NCI-H1092 (cell line): ENCODE measurements at places on chromosomes 2 and 18.

DNA sequence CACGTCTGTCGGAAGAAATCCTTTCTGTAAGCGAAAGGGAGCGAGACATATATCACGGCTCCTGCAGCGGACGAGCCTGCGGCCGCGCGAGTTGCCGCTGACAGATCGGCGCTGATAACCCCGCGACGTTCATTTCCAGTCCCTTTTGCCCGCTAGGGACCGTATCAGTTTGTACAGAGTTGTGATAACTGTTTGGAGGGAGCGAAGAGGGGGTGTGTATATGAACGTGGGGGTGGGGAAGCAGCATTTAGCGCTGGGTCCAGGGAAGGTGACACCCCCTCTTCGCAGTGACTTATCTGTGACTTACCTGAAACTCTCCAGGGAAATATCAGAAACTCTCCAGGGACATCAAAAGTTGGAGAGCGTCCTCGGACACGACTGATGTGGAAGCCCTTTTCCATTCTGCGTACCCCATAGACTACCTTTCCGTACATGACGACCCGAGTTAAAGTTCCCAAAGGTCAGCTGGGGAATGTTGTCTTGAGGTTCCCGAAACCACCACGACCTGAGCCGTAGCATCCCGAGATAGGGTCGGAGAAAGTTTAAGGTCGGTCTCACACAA lies 948 bp upstream of the GATA6 start:
- DNase-seq = no peak

GRCh38 chr2:129205176-129205575 lies 774.3 kb upstream of the RAB6C start:
- no peak for DNase-seq

DNA sequence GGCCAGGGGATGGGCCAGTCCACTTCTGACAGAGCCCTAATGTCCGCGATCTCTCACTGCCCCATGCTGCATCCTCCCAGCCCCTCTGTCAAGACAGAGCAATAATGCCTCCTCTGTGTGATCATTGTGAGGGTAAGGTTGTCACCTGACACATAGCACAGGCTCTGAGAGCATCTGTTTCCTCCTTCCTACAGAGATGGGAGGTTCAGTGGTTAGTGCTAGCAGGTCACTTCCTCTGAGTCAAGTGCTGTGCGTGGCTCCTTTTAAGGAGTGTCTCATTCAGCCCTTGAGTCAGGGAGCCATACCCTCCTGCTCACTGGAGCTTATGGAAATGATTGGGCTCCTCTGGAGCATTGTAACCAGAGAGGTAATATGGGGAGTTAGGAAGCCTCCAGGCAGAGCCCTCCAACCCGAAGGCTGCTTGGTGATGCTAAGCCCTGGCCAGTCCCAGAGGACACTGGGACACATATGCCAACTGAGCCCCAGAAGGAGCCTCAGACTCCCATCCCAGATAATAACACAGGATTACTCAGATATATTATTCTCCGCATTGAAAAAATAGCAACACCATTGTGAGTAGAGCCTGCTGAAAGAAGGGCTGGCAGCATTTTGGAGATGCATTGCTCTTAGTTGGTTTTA lies 189.0 kb downstream of the GALNT1 start:
- no peak for DNase-seq

- peak; percentile 64 for DNase-seq
These were observed 97.8 kb downstream of the CSRNP3 start for GRCh38 chr2:165567273-165567672.

- no peak for DNase-seq
These were observed 944 bp downstream of the RAB3GAP1 start for GRCh38 chr2:135052997-135053474.

DNA sequence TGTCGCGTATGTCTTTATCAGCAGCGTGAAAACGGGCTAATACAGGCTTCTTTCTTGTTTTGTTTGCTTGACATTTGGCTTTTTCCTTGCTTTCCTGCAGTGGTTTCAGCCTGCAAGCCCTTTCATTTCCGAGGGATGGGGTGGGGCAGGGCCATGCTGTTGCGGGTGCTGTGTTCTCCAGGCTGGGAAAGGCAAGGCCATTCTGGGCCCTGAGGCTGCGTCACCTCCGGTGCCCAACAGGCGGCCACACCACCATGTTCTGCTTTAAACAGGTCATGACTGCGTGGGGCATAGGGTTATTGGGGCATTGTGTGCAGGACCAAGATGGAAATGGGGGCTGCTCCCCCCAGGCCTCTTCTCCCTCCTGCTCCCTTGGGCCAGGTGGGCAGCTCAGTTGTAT lies 38.6 kb upstream of the PLB1 start:
- DNase-seq = no peak

DNA sequence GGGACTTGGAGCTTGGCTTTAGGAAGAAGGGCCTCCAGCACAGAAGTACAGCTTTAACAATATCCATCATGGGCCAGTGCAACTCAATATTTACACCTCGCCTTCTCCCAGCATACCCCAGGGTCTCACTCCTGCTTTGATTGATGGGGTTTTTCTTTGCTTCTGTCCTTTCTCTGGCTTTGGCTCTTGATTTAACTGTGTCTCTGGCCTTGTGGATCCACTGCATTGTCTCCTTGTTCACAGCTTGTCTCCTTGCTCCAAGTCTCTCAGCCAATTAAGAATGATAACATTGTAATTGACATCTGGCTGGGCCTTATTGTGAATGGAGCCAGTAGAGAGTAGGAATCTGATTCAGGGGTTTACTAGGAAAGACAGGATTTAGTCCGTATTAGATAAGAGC lies 1019.5 kb downstream of the TMEM182 start:
- no peak for DNase-seq

- no peak for DNase-seq
These were observed 49.1 kb downstream of the KCNIP3 start for GRCh38 chr2:95346231-95346737.

DNA sequence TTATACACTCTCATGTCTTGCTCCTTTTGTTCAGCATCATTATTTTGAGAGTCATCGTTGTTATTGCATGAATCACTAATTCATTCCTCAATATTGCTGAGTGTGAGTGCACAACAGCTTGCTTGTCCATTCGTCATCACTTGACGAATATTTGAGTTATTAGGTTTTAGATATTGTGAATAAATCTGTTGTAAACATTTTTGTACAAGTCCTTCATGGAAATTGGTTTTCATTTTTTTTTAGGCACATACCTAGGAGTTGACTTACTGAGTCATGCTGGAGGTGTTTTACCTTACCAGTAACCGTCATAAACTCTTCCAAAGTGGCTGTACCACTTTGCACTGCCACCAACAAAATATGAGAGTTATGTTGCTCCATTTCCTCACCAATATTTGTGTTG lies 84.2 kb upstream of the NCK2 start:
- DNase-seq = no peak

- DNase-seq = no peak
These were observed 108.7 kb downstream of the UXS1 start for GRCh38 chr2:106085181-106085940.
